ENCODE measurements at places on chromosomes 12 and 14. TPM values are rescaled to one million over a fixed set of nuclear protein-coding genes. Genes with fewer than 3 reads are reported as not detected.

- DNase-seq = no peak
Observed at GRCh38 chr12:13504074-13504473, 307.5 kb downstream of the EMP1 start.

The TSHR gene
- not detected for total RNA-seq

GRCh38 chr12:51362307-51362706, 15.8 kb upstream of the CELA1 start:
- no peak for DNase-seq

DNA sequence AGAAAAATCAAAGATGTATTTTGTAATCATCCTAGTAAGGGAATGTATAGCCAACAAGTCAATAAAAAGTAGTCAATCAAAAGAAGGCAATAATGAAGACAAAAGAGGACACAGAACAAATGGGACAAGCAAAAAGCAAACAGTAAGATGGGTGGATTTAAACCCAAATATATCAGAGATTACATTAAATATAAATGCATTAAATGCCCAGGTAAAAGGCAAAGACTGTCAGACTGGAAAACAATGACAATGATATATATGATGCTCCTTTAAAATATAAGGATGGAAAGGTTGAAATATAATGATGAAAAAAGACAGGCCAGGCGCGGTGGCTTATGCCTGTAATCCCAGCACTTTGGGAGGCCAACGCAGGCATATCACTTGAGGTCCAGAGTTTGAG, 35.7 kb downstream of the NEMF start:
- DNase-seq = no peak

GRCh38 chr14:99603471-99604277, at the start of gene CCDC85C:
TSS of gene CCDC85C (minus strand) at chr14:99604207. CDS start at chr14:99603959, 248 bp downstream.
- no peak for DNase-seq

GRCh38 chr12:59627582-59627981, 31.8 kb downstream of the SLC16A7 start:
- no peak for DNase-seq

The GLI1 gene
- 4.1 TPM for total RNA-seq

The LMNTD1 gene
- total RNA-seq = not detected

DNA sequence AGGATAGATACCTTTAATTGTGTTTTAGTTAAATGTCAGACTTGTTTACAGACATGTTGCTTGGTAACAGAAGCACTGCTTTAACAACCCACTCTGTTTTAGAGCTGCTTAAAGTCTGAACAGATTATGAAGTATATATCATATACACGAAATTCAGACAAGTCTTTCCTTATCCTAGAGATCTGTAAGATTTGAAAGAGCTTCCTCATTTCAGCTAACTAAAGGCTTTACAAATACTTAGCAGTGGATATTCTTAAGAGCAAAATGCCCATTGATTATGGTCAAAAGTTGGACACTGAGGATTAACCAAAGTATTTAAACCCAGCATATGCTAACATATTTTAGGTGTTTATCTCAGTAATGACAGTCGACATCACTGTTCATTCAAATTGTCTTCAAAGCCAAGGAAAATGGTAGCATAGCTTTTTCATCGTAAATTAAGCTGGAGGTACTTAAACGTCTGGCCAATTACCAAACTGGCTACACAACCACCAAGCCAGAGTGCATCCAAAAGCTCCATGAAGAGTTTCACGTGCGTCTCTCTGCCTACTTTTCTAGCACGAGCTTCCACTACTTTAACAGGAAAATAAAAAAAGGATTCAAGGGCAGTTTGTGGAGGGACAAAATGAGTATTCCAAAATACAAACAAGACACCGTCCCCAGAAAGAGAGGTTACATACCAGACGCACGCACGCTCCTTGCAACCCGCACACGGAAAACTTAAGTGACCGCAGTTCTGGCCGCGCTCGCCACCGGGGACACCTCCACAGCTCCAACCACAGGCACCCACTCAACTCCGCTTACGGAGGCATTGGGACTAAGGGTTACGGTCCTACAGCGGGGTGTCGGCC, 565 bp downstream of the CEP83 start:
- peak; percentile 1 for DNase-seq
